ENCODE measurements at places on chromosomes 7 and 10.

DNA sequence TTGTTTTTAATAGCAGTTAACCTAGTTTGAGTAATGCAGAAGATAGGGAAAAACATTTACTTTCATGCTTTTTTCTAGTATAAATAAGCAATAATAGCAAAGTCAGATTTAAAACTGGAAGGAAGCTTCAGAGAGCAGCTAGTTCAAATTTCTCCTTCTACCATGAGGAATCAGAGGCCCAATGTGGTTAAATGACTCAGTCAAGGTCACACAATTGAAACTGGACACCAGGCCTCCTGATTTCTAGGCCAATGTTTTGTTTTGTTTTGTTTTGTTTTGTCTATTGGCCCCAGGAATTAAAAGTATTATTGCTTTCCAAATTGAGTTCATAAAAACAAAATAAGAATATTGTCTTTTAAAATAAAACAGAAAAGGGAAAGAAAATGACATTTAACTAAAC, 122.3 kb downstream of the TRIL start:
- DNase-seq = no peak

GRCh38 chr10:132503581-132504421, 33.8 kb upstream of the INPP5A start:
- no peak for DNase-seq

DNA sequence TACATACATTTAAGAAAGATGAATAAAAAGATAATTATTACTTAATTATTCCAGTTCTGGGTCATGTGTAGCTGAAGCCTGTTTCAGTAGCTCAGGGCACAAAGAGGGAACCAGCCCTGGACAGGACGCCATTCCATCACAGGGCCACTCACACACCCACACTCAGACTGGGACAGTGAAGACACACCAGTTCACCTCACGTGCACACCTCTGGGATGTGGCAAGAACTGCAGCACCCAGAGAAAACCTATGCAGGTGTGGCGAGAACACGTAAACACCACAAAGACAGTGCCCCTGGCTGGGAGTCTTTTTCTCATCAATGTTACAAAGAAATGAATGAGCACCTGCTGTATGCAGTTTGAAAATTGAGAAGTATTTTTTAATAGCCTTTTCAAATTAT, 1.6 kb upstream of the IDI1 start:
- no peak for DNase-seq

DNA sequence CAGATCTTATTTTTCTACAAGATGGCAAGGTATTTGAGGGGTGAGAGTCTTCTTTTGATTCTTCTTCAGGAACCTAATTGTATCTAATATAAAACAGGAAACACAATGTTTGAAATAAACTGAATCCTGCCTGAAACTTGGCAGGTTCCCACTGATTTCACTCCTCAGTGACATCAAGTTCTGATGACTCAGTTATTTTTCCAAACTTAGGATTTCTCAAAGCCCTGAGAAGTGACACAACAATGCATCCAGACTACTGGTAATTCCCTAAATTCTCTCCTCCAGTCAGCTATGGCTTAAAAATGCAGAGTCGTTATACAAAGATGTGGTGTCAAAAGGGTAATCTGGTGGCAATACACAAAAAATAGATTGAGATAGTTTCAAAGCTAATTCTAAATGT, 80.9 kb downstream of the ABLIM1 start:
- DNase-seq = no peak

DNA sequence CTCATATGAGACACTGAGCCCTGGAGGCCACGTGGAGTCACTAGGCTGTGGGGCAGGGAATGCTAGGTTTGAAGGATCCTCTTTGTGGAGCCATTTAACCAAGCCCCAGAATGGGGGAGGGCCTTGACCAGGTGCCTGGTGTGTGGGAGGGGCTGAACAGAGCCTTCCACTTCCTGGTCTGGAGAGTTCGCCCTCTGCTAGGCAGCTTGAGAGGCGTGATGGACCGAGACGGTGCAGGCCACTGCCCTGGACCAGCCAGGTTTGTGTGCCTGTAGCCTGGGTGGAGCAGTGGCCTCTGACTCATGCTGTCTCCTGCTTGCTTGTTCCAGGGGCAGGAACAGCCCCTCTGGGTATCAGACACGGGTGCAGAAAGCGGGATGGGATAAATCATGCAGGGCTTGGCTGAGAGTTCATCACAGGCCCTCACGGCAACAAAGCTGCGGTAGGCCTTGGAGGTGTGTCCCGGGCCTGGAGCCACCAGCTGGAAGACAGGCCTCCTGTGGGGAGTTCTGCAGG, 27.4 kb downstream of the ADAMTS14 start:
- DNase-seq = no peak

DNA sequence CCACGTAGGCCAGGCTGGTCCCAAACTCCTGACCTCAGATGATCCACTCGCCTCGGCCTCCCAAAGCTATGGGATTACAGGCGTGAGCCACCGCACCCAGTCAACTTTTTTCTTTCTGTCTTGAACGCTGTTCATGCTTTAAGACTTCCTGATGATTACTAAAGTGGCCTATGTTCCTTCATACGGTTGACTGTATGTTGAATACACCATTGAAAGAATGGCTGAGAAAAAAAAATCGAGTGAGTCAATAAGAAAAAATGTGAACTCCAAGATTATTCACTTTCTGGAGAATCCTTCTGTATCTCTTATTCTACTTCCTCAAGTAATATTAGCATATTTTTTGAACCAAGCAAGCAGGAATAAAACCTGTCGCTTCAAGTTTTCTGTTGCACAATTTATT, 955.0 kb downstream of the GATA3 start:
- no peak for DNase-seq

DNA sequence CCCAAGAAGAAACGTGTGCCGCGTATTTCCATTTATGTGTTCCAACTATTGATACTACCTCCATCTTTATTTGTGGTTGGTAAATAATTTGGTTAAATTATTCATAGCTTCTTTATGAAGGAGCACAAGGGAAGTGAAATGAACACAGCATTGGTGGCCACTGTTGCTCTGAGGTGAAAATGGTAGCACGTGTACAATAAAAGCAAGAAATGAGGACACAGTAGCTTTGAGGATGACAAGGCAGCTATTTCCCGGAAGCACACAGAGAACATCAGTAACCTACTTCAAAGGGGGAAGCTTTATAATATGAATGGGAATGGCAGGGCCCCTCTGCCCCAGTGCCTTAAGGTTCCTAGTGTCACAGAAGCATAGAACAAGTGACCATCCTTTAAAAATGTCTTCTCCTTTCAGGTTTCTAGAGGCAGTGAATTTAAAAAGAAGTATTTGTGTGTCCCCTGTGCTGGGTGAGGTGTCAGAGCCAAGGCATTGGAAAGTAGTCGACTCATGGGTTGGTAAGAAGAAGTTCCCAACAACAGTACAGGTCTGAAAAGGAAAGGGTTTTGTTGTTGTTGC, 78.8 kb downstream of the SGMS1 start:
- no peak for DNase-seq

DNA sequence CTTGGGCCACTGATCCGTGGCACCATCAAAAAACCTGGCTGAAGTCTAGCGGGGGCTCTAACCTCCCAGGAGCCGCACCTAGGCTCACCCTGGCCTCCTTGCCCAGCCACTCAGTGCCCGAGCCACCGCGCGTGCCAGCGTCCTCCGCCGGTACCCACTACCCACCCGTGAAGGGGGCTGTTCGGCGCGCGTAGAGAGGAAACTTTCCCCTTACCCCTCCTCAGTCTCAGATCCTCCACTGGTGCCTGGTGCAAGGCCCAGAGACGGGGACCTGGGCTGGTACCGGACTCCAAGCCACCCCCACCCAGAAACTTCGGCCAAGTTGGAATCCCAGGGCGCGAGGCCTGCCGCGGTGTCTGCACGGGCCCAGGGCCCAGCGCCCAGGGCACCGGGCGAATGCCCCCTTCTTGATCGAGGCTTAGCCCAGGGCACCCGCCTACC, 3.5 kb upstream of the EBF3 start:
- no peak for DNase-seq

GRCh38 chr7:129707910-129708499, 96.5 kb downstream of the NRF1 start:
- DNase-seq = no peak

- no peak for DNase-seq
These were observed 8.1 kb downstream of the CYP26A1 start for GRCh38 chr10:93081834-93082233.

DNA sequence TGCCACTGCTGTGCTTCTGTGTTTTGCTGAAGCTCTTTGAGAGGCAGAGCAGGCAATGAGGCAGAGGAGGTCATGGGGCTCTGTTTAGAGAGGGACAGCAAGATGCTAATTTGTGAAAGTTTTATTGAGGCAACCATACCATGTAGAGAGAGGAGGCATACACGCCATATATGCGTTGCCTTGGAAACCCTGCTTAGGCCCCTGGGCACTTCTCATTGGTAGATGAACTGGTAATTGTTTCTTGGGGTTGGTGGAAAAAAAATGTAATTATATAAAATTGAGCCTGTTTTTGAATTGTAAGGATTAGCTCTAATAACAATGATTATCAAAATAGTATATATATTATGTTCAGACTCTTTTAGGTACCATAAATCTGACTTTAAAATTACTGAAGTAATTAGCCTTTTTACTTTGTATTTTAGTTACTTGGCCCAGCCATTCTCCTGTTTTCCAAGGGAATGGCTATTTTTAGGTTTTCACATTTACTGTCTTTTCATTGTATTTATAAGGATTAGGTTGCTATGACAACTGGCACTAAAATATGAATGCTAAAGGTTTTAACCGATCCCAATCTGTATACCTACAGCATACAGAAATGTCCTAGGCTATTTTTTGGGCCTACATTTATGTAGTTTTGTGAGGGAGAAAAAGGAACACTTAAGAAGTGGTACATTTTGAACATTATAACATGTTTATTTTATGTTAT, 52.4 kb downstream of the BZW2 start:
- DNase-seq = no peak

DNA sequence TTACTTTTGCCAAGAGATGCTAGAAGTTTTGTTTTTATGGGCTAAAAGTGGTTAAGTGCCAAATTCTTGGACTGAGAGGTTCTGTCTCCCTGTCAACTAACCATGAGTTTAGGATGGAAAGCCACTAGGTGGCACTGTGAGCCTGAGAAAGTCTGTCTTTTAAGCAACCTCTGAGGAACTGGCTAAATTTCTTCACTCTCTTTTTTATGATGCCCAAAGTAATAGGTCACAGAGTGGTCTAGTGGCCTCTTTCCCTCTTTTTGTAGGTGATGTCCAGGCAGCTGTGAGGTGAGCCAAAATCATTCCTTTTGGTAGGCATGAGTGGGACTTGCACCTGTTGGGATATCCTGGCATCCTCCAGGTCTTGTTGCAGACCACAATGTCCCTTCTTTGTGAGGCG, 56.8 kb downstream of the SND1 start:
- no peak for DNase-seq

DNA sequence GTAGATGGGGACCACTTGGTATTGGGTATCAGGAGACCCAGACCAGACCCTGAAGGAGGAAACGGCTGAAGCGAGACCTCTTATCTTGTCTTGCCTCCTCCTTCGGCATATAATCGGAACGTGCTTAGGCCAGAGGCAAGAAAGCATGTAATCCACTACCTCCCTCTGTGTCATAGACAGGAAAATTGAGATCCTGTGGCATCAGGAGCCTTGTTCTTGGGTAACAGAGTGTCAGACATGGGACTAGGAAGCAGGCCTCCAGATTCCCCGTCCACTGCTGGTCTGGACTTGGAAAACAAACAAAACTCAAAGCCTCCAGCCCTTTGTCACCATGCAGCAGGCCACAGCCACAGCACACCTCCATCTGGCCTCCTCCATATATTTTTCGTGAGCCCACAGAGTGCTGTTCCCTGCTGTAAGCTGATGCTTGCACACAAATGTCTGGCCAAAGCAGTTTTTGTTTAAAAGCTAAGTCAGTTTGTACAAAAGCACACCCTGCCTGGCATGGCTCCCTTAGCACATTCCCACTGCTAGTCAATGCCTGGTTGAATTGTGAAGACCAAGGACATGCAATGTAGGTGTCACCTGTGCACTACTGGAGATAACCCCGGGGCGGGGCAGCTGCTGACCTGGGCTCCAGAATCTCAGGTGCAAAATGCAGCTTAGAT, 510.9 kb downstream of the RPS24 start:
- no peak for DNase-seq

GRCh38 chr10:12193193-12193592, 2.5 kb downstream of the NUDT5 start:
- no peak for DNase-seq

GRCh38 chr10:5589661-5590511, 65.1 kb downstream of the CALML3 start:
- no peak for DNase-seq

- no peak for DNase-seq
These were observed 43.7 kb downstream of the COL17A1 start for GRCh38 chr10:104041891-104042535.

DNA sequence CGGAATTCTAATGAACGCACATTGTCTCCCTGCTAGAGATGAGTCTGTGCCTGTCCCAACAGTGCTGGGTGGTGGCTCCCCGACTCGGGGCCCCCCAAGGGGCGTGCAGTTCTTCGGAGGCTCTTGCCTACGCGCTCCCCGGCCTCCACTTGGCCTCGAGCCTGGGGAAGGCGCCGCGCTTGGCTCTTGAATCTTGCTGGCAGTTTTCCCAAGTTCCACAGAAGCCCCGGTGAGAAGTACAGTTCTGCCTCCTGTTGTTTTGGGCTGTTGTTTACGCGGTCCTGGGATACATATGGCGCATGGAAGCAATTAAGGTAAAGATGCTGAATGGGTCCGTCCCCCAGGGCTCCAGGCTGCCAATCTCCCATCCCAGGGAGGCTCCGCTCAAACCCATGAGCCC, 32.6 kb upstream of the UNCX start:
- DNase-seq = no peak

- no peak for DNase-seq
These were observed 592.5 kb downstream of the ARL4A start for GRCh38 chr7:13279854-13280435.

- DNase-seq = no peak
These were observed 95.4 kb downstream of the TCF7L2 start for GRCh38 chr10:113045147-113046055.

DNA sequence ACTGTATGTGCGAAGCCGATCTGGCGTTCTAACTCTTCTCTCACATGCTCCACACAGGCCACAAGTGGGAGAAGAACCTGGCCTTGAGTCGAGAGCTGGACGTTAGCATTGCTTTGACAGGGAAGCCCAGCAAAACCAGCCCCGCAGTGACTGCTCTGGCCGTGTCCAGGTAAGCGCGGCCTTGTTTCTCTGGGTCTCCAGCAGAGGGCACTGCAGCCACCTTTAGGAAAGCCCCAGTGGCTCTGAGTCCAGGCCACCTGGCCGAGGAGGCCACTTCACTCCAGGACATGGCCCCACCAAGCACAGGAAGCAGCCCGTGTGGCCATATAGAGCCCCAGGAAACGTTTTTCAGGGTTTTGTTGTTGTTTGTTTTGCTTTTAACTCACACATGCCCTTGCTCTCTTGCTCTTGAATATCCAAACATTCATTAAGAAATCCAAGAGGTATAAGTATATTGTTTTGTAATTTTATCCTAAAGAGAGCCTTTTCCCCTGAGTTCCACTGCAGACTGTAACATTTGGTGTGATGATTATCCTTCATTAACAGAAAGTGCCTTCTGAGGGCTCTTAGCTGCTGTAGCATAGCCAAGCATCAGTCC, 41.8 kb upstream of the LRRC18 start:
- DNase-seq = peak; percentile 28

DNA sequence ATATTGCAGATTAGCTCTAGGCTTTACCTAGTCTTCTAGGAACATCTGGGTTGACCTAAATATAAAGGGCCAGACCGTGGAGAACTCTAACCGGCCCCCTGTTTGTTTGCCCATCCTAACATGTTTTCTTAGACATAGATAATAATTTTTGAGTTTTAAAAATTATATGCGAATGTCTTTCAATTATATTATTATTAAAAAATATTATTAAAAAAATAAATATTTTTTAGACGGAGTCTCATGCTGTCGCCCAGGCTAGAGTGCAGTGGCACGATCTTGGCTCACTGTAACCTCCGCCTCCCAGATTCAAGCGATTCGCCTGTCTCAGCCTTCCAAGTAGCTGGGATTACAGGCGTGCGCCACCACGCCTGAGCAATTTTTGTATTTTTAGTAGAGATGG, 318.5 kb downstream of the INHBA start:
- no peak for DNase-seq
